Activated T-cell treated with anti-CD3 and anti-CD28 coated beads, Interleukin-2, amount 50 U/mL, for 72 hours (primary cell): ENCODE measurements at places on chromosomes 4 and X. TPM values are rescaled to one million over a fixed set of nuclear protein-coding genes. Genes with fewer than 3 reads are reported as not detected.

GRCh38 chr4:120443116-120443515 lies 376.5 kb upstream of the MAD2L1 start:
- H3K4me3 ChIP-seq, result no peak overlapping the region
- no peak overlapping the region for H3K27ac ChIP-seq
- H3K36me3 ChIP-seq, result no peaks in the 10 kb centered on the region
- peaks cover 5% of the 10 kb centered on the region for H3K27me3 ChIP-seq

DNA sequence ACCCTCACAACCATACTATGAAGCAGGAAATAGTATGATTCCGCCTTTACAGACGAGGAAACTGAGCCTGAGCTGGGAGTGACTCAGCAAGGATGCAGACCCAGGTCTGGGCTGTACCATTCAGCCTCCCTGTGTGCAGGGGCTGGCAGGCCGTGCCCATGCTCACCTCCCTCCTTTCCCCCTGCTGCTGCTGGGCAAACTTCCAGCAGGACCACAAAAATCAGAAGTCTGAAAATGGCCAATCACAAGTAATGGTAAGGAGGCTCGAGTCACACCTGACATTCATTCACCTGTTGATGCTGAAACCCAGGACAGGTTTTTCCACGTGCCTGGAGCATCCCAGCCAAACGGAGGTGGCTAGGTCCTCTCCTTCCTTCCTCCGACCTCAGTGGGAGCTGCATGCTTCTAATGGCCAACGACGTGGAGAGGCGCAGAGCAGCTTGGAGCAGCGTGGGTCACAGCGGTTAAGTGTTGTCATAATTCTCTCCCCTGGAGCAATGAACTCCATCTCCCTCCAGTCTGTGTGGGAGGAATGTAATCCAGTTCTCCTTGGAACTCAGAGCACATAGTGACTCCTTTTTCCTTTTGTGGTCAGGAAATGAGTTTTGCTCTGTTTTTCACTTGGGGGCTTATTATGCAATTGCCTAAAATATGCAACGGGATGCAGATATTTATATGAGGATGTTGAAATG lies 371.7 kb downstream of the BCOR start:
- no peak for DNase-seq
- H3K27ac ChIP-seq, result no peak overlapping the region
- no peaks in the 10 kb centered on the region for H3K36me3 ChIP-seq

LANCL3 gene
- total RNA-seq, result 0.02 TPM

IL2RG gene
- 348 TPM for total RNA-seq
